ENCODE measurements at places on chromosomes 7 and 10.

- DNase-seq = peak; percentile 22
Observed at GRCh38 chr10:123274306-123275135, 120.3 kb downstream of the BUB3 start.

DNA sequence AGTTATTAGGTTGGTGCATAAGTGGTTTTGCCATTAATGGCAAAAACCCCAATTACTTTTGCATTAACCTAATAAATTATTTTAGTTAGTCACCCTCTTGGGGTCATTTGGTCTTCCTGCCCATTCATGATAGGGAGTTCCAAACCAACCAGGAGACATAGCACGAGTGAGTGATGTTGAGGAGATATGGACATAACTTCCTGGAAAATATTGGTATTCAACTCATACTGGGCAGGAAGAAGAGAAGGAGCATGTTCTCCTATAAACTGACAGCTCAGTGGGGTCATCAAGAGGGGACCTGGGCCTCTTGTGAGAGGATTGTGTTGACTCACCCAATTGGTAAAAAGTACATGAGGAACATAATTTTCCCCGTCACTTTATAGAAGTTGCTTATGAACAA is 23.7 kb downstream of the SPAG6 start:
- DNase-seq = no peak

- DNase-seq = no peak
Observed at GRCh38 chr7:157996359-157997079, 591.1 kb downstream of the PTPRN2 start.

DNA sequence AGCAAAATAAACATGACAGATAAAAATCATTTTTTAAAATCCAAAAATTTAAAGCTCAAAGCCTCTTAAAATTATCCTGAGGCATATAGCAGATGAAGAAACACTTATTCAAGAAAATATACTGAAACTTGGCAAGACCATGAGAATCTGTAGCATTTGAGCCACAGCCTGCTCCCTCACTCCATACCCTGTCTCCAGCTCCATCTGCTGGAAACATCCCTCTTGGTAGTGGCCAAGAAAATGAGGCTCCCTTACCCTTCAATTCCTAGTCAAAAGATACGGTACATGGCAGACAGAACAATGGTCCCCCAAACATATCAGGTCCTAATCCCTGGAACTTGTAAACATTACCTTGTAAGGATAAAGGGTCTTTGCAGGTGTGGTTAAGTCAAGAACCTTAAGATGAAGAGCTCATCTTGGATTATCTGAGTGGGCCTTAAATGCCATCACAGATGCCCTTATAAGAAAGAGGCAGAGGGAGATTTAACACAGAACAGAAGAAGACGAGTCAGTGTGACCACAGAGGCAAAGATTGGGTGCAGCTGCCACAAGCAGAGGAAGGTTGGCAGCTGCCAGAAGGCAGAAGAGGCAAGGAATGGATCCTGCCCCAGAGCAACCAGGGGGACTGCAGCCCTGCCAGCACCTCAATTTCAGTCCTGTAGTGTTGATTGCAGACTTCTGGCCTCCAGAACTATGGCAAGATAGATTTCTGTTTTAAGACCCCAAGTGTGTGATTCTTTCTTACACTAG is 149.4 kb downstream of the ZNF248 start:
- DNase-seq = no peak

DNA sequence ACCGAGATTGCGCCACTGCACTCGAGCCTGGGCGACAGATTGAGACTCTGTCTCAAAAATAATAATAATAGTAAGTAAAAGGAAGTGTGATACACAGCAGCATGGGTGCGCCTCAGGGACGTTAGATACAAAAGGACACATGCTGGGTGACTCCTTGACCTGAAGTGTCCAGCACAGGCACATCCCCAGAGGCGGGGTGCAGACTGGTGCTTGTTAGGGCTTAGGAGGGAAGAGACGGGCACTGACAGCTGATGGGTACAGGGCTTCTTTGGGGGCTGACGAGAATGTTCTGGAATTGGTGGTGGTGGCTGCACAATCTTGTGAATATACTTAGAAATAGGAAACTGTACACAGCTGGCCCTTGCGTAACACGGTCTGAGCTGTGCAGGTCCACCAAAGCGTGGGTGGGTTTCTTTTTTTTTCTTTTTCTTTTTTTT is 61.8 kb upstream of the DNAJB6 start:
- DNase-seq = no peak

DNA sequence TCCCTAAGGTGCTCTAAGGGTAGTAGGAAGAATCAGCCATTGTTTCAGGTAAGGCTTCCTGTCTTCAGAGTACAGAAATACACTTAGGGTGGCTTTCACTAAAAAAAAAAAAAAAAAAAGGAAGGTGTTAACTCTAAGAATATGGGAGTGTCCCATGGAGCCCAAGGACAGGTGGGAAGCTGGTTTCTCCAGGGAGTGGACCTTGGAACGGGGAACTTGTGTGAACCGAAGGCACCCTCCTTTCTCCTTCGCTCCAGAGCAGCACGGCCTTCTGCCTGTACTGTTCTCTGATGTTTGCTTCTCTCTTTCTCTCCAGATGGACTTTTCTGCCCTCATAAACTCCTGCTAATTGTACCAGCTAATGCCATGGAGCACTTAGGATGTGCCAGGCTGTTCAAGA is 6.2 kb downstream of the OPALIN start:
- DNase-seq = no peak

DNA sequence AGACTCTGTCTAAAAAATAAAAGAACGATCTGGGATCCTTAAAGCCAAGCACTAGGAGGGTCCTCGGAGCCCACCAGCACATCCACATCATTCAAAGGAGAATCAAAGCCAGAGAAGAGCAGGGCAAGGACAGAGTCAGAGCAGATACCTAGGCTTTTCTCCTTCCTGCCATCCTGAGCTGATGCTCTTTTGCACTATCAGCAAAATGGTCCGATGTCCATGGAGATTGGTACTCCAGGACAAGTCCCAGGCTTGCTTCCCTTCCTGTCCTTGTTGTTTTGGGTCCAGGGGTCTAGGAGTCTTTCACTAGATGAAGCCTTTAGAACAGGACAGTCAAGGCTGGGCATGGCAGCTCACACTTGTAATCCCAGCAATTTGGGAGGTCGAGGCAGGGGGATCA is 58.0 kb upstream of the ELN start:
- no peak for DNase-seq

DNA sequence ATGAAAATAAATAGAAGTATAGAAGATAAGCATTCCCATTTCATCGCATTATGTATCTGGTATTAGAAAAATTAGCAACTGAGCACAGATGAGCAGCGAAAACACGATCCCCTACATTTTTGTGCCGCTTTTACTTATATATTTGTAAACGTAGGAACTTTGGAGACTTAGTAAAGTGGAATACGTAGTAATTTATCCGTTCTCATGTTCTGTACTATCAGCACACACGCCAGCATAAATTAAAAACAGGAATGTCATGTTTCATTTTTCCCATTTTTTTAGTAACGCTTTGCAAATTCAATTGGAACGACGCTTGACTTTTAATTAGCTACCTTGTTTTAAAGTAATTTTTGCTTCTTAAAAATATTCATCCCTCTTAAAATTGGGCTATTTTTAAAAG is 2.4 kb downstream of the ZNRF2 start:
- DNase-seq = no peak

- no peak for DNase-seq
Observed at GRCh38 chr10:114801411-114801813, 20.2 kb upstream of the FHIP2A start.

DNA sequence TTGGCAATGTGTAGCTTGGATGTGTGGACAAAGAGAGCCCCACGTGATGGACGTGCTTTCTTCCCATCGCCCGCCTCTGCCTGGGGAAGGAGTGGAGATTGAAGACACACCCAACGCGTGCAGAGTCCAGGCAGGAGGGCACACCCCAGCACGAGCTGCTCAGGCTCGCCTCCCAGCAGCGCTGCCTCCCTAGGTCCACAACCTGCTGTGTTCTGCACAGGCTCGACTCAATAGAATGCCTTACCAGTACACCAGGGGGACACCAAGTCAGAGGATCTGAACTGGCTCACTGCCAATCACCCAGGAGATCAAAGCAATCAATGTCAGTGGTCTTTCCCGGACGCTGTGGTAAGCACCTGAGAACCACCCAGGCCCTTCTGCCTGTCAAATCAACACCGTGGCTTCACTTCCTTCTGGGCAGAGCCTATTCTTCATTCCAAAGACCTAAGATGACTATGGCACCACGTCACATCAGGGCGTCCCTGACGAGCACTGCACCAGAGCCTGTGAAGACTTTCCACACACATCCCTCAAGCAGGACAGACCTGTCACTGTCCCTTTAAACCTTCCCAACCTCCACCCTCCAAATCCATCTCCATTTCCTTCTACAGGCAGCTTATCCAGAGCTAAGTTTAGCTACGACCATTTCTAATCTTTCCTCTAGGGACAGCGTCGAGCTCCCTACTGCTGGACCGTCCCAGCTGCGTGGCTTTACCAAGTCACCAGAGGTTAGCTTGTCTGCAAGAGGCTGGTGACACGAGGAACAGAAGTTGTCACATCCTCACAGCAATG is 72.3 kb downstream of the AMZ1 start:
- DNase-seq = peak; percentile 86

DNA sequence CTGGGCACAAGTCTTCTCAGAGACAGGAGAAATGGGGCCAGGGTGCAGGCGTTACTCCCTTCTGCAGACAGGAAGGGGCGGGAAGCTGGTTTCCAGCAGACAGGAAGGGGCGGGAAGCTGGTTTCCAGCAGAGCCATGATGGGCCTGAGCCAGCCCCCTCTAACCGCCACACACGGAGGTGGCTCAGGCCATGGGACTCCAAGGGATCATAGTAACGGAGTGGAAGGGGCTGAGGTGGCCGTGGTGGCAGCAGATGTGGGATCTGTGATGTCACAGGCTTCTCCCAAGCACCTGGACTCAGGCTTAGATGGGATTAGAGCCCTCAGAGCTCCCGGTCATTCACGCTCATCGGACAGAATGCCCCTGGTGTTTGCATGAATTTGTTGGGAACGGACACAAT is 177.8 kb downstream of the USP6NL start:
- no peak for DNase-seq

Measured in SHP77 (cell line).